ENCODE measurements at places on chromosomes 3 and 15.

GRCh38 chr3:196192036-196192523 is 19.1 kb downstream of the ZDHHC19 start:
- DNase-seq, result no peak

- DNase-seq, result no peak
Observed at GRCh38 chr15:98996624-98997023, 11.0 kb downstream of the PGPEP1L start.

GRCh38 chr3:48859206-48859605 is 11.5 kb upstream of the PRKAR2A start:
- no peak for DNase-seq

- no peak for DNase-seq
Observed at GRCh38 chr15:40819048-40819447, 9.5 kb downstream of the PPP1R14D start.

DNA sequence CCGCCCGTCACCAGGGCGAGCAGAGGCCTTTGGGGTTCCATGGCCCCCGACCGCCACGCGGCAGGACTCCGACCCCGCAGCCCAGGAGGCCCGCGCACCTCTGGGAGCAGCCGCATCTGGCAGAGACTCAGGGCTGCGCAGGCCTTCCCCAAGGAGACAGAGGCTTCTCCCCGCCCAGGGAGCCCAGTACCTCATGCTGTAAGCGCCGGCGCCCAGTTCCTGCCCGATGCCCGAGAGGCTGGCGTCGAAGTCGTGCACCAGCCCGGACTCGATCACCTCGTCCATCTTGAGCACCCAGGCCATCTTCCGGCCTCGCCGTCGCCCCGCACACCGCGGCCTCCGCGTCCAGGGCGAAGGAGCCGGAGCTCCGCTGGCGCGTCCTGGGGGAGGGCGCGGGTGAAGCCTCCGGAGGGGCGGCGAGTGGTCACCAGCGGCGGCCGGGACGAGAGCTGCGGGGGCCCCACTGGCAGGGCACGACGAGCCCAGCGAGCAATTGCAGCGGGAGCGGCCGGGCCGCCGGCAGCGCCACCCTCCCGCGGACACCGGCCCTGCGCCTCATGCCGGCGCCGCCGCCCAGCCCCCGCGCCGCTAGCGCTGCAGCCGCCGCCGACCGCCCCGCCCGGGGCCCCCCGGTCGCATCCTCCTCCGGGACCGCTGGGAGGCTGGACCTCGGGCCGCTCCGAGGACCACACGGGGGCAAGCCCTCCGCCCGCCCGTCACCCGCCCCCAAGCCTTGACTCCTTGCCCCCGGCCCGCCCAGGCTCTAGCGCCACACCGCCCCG is 468 bp downstream of the UBP1 start:
- peak; percentile 22 for DNase-seq

- no peak for DNase-seq
Observed at GRCh38 chr15:38017721-38018120, 83.3 kb downstream of the TMCO5A start.

GRCh38 chr15:51097553-51098330 is 3.0 kb upstream of the TNFAIP8L3 start:
- DNase-seq, result no peak

- no peak for DNase-seq
Observed at GRCh38 chr3:114727373-114727772, 419.7 kb downstream of the ZBTB20 start.

DNA sequence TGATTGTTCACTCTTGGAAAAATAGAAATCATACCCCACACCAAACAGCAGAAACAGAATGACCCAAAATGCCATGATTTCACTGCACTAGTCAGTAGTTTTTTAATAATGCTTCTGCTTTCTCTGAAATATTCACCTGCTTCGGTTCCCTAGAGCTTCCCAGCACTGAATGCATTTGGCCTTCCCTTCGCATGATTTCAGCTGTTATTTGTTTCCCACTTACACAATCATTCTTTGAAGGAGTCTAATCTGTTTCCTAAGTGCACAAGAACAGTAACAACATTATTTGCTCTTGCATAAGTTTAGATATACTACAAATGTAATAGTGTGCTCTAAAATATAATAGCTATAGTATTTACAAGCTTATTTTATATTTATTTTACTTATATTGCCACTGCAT is 178.7 kb downstream of the STAC start:
- no peak for DNase-seq

GRCh38 chr15:88661761-88662556 is 23.1 kb downstream of the ISG20 start:
- no peak for DNase-seq

GRCh38 chr3:31981206-31982181 is at the start of the genes OSBPL10 and ZNF860:
TSS of gene OSBPL10 (minus strand) at chr3:31981262. CDS start at chr3:31981179, 83 bp downstream.
TSS of gene ZNF860 (plus strand) at chr3:31981750. CDS start at chr3:31989080, 7,330 bp downstream.
- no peak for DNase-seq

DNA sequence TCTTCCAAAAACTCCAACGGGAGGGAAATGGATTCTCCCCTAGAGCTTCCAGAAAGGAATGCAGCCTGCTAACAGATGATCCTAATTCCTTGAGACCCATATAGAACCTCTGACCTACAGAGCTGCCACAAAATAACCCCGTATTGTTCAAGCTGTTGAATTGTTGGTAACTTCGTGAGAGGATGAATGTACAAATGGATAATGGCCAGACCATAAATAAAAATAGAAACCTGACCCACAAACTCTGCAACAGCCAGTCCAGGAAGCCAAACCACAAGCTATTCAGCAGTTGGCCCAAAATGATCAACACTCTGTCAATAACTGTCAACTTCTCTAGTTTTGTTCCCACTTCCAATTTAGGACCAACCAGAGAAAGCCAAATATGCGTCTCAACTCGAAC is 414.0 kb upstream of the ZNF717 start:
- no peak for DNase-seq

GRCh38 chr15:64163659-64164362 is 989 bp upstream of the PPIB start:
- no peak for DNase-seq

GRCh38 chr3:43894176-43895049 is 203.7 kb downstream of the ABHD5 start:
- DNase-seq, result peak; percentile 36

- DNase-seq, result no peak
Observed at GRCh38 chr3:33196538-33196937, 22.1 kb downstream of the SUSD5 start.

- no peak for DNase-seq
Observed at GRCh38 chr3:63290686-63291085, 12.6 kb downstream of the SYNPR start.

DNA sequence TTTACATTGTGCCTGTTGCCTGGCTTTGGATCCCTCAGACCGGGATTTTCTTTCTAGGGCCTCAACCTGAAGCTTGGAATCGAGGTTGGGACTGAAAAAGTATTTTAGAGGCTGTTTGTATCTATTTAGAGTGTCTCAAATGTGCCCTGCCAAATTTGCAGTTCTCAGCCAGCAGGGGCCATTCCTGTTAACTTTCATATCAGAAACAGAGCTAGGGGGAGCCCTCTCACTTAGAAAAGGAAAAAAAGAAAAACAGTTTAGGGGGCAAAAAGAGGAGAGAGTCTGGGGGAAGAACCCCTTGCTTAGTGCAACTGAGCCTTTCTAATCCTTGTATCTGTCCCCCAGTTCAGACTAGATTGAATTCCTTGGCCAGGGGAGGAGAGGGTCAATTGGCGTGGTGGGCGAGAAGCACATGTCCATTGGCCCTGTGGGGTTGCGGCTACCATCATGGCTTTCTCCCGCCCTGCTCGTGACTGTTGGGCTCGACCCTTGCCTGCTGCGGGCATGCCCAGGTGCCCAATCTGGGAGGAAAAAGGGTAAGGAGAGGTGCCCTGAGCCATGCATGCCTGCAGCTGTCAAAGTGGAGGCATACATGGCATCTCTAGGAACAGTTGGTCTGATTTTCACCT is 101.6 kb downstream of the CFAP44 start:
- no peak for DNase-seq

GRCh38 chr3:194871864-194872668 is 186.4 kb downstream of the FAM43A start:
- no peak for DNase-seq

DNA sequence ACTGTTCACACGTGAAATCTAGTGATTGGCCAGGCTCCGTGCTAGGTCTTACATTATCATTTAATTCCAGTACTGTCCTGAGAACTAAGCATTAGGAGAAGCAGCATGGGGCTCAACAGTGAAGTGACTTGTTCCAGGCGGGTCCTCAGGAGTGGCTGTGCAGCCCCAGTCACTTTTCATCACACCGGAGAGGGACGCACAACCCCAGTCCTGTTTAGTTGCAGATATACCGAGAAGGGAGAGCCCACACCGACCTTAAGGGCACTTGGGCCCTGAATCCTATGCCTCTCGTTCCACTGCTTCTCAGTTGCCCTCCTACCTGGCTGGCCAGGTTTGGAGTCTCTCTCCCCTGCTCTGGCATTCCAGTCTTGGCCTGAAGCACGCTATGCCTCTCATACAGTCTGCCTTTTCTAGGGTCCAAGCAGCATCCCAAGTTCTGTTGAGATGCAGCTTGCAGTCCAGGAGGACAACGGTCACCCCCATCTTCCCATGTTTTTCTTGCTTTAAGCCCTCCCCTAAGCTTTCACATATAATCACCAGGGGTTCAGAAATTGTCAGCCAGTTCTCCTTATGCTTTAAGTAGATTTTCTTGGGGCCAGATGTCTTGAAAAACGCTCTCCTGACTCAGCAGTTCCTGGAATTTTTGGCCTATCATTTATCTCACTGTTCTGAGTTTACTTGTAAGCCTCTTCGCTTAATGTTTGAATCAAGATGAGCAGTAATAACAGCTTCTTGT is 10.1 kb downstream of the FAM131A start:
- no peak for DNase-seq

DNA sequence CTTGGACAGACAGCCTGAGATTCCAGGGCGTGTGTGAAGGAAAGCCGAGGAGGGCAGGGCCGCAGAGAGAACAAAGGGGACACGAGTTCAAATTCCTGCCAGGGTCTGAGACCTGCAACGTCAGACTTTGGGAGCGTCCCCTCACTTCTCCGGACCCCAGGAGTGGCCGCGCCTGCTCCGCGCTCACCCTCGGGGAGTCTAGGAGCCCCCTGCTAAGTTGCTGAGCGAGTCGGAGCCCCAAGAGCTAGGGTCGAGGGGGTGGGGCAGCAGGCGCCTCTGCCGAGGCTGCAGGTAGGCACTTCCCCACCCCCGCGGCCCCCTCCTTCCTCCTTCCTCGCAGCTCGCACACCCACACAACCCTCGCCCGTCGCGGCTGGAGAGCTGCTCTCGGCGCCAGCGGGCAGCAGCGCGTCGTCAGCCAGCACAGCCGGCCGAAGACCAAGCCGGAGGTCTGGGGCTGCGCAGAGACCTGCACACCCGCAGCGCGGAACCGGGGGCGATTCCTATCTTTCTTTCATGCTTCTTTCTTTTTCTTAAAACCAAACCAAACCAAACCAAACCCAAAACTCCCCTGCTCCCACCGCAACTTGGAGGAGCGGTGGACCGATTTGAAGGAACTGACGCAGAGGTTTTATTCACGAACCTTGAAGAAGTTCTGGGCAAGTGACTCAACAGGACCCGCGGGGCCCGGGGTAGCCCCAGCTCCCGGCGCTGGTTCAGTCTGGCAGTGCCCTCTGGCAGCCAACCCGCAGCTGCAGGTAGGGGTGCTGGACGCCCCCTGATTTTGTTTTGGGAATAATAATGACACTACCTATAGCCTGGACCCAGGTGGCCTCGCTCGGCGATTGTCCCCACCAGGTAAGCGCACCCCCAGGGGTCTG is at the start of gene ANKRD34C:
ANKRD34C (plus strand) TSS at position 352 of the 881 bp plus-strand sequence. CDS start 10,563 bp downstream, outside the sequence.
- no peak for DNase-seq

GRCh38 chr3:72162649-72163184 is 377.8 kb upstream of the PROK2 start:
- no peak for DNase-seq

DNA sequence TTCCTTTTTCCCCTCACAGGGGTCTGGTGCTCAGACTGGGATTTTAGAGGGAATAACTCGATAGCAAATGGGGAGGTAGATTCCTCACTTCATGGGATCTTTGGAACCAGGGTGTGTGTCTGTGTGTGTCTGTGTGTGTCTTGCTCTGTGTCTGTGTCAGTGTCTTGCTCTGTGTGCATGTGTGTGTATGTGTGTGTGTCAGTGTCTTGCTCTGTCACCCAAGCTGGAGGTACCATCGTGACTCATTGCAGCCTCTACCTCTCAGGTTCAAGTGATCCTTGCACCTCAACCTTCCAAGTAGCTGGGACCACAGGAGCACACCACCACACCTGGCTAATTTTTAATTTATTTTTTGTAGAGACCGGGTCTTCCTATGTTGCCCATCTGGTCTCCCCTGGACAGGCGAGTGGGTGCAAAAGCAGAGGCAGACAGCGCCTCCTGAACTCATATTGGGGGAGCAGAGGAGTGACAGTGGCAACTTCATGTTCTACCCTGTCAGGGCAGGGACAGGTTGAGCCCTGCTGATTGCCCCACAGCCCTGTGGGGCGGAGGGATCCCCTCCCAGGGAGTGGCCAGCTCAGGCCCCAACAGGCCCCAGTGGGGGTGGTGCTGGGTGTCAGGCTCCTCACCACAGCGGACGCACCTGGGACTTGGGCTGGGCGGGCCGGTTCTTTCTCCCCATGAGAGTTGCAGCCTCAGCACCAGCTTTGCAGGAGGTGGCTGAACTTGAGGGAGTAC is 10.4 kb upstream of the SEMA4B start:
- DNase-seq, result no peak

DNA sequence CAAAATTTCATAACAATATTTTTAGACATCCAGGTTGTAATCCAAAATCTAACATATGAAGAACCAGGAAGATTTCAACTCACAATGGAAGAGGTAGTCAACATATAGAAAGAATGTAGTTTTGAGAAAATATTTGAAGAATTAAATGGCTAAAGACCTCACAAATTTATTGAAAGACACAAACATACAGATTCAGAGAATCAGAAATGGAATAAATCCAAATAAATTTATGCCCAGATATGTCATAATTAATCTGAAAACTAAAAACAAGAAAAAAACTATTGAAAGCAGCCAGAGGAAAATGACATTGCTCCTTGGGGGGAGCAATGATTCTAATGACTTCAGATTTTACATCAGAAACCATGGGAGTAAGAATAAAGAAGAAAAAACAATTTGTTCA is 75.8 kb downstream of the TCF12 start:
- no peak for DNase-seq

GRCh38 chr3:139310474-139310933 is 33.3 kb upstream of the MRPS22 start:
- DNase-seq, result no peak

GRCh38 chr3:41026394-41027177 is 172.7 kb upstream of the CTNNB1 start:
- DNase-seq, result no peak

Data from GM18507 (cell line).